ENCODE measurements at places on chromosomes 7 and 10.

- DNase-seq: no peak
Observed at GRCh38 chr7:136342251-136342650, 365.1 kb upstream of the MTPN start.

DNA sequence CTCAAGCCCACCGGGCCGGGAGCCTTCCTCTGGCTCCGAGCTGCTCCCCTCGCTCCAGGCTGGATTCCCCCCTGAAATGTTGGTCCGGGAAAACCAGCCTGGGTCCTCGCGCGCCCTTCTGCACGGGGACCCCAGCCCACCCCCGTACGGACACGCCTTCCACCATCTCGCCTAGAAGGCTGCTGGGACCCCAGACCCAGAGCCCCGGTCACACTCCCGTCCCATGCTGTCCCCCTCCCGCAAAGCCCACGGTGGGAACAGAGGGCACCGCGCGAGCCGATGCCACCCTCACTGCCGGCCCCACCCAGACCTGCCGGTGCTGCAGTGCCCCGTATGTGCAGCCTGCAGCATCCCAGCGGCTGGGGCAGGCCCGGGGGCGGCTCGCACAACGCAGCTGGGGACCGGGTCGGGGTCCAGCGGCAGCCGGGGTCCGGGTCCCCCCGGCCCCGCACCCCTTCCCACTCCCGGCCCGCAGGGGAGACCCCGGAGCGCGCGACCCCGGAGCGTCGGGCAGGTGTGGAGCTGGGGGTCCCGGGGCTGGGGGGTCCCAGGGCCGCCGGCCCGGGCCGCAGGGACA is 871 bp downstream of the SPOCK2 start:
- DNase-seq: peak; percentile 67

GRCh38 chr7:44223362-44224079 is 22.7 kb downstream of the YKT6 start:
- no peak for DNase-seq

DNA sequence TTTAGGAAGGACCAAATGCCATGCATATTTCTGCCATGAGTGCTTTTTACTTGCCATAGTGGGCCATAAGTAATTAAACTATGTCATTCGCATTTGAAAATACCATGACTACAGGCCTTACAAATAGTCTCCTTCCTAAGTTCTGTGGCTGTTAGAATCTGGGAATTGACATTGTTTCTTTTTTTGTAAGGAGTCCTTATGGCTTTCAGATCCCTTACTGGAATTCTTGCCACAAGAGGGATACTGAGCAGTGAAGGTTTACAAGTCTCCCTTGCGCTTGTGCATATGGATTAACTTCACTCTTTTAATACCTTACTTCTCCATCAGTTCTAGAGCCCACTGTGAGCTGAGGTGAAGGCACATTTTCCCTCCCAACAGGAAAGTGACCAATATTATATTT is 166.0 kb downstream of the NRG3 start:
- no peak for DNase-seq

- DNase-seq: no peak
Observed at GRCh38 chr10:13704964-13705363, 118.2 kb downstream of the PRPF18 start.

DNA sequence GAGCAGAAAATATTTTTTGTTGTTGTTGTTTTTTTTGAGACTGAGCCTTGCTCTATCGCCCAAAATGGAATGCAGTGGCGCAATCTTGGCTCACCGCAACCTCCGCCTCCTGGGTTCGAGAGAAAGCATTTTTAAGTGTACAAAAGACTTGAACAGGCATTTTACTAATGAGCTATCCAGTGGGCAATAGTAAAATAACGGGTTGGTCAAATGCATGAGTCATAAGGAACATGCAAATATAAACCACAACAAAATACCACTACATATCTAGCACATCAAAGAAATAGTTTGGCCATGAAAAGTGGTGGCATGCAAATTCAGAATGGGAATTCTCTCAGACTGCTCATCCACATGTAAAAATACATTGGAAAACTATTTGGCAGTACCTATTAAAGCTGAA is 71.7 kb upstream of the TMEM106B start:
- no peak for DNase-seq

GRCh38 chr10:132157101-132157500 is 29.6 kb upstream of the DPYSL4 start:
- DNase-seq: no peak

- DNase-seq: no peak
Observed at GRCh38 chr10:69684020-69684980, 54.3 kb downstream of the FAM241B start.

DNA sequence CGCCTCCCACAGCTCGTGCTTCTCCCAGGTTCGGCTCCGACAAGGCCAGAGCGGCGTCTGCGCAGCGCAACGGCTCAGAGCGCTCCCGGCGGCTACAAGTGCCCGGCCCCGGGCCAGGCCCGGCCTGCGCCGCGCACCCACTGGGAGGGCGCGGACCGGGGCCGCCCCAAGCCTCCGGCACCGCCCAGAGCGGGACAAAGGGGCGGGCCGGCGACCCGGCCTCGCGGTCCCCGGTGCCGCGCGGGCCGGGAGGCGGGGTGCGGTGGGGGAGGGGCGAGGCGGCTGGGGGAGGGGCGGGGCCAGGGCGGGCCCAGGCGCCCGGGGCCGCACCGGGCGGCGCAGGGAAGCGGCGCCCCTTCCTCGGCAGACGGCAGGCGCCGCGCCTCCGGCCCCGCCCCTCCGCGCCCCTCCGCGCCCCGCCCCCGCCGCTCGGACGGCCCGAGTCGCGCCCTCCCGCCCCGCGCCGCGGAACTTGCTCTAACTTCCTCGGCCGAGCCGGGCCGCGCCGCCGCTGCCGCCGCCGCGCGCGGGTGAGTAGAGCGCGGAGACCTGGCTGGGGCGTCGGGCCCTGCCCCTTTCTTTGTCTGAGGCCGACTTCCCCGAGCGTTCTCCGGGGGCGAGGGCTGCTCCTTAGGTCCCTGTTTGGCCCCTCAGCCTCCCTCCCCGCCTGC is at the start of gene TSPAN14:
Gene TSPAN14, plus strand, starts transcription at position 469 of the 671 bp plus-strand sequence. CDS start 34,924 bp downstream, outside the sequence.
- DNase-seq: peak; percentile 97

DNA sequence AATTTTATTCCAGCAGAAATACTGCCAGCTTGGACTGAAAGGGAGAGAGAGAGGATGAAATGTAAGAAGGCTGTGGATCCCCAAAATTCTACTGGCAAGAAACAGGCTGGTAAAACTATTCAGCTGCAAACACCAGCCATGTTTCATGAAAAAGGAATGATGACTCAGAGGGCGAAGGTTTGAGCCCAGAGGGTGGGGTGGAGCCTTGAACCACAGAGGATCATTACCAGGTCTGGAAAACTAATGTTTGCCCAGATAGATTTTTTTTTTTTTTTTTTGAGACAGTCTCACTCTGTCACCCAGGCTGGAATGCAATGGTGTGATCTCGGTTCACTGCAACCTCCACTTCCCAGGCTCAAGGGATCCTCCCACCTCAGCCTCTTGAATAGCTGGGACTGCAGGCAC is 41.7 kb upstream of the NRF1 start:
- DNase-seq: no peak

GRCh38 chr7:26191974-26192479 is 8.5 kb downstream of the HNRNPA2B1 start:
- DNase-seq: no peak

DNA sequence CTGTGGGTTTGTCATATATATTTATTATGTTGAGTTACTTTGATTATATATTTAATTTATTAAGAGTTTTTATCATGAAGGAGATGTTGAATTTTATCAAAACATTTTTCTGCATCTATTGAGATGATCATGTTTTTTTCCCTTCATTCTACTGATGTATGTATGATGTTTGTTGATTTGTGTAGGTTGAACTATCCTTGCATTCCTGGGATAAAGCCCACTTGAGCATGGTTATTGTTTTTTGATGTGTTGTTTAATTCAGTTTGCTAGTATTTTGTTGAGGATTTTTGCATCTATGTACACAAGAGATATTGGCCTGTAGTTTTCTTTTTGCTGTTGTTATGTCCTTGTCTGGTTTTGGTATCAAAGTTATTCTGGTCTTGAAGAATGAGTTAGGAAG is 31.1 kb downstream of the SCART1 start:
- DNase-seq: no peak

DNA sequence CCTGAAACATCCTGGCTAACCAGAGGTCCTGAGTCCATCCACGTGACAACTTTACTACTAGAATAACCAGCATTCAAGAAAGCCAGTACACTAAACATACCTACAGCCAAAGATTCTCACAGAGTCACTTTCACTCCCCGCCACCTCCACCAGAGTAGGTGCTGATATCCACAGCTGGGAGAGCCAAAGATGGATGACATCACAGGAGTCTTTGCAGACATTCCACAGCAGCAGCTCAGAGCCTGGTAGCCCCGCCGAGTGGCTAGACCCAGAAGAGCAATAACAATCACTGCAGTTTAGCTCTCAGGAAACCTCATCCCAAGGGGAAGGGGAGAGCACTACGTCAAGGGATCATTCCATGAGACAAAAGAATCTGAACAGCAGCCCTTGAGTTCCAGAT is 13.5 kb upstream of the ADAM22 start:
- no peak for DNase-seq

- no peak for DNase-seq
Observed at GRCh38 chr10:609868-610545, 79.5 kb downstream of the DIP2C start.

GRCh38 chr7:922334-923107 is 32.0 kb downstream of the ADAP1 start:
- DNase-seq: no peak

- DNase-seq: no peak
Observed at GRCh38 chr7:41401833-41402232, 301.1 kb downstream of the INHBA start.

- no peak for DNase-seq
Observed at GRCh38 chr7:146725520-146725919, 608.9 kb downstream of the CNTNAP2 start.

GRCh38 chr10:22988581-22989360 is 60.9 kb downstream of the ARMC3 start:
- peak; percentile 64 for DNase-seq

DNA sequence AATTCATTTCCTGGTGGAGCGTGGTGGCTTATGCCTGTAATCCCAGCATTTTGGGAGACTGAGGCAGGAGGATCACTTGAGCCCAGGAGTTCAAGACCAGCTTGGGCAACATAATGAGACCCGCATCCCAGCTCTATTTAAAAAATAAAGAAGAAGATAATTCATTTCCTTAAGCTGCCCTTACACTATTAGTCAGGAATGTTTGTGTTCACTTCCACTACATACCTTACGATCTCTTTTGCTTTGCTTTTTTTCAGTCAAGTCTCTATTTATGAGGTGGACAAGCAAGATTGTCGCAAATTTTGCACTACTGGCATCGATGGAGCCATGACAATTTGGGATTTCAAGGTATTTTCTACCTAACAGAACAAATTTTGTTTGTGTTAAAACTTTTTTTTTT is 11.2 kb upstream of the ARPC1B start:
- no peak for DNase-seq

- DNase-seq: peak; percentile 60
Observed at GRCh38 chr7:150356265-150356897, 12.2 kb upstream of the REPIN1 start.

DNA sequence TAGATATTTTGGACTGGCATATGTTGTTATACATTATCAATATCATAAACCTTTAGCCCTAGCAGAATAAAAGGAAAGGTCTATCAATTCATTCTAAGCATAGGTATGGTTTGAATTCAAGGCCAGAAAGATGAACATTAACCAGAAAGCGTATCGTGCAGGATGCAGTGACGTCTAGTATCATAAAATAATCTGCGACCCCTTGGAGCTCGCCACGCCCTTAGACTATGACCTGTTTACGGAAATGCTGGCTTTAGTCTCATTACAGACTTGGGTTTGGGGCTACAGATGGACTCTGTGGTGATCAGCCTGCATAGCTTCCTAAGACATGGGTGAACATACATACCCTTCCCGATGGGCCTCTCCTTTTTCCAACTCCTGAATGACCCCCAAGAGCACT is 21.5 kb downstream of the INSYN2A start:
- DNase-seq: no peak

GRCh38 chr10:62025901-62026879 is 124.7 kb downstream of the ARID5B start:
- no peak for DNase-seq

- DNase-seq: no peak
Observed at GRCh38 chr10:49176310-49177268, 11.6 kb downstream of the TMEM273 start.

DNA sequence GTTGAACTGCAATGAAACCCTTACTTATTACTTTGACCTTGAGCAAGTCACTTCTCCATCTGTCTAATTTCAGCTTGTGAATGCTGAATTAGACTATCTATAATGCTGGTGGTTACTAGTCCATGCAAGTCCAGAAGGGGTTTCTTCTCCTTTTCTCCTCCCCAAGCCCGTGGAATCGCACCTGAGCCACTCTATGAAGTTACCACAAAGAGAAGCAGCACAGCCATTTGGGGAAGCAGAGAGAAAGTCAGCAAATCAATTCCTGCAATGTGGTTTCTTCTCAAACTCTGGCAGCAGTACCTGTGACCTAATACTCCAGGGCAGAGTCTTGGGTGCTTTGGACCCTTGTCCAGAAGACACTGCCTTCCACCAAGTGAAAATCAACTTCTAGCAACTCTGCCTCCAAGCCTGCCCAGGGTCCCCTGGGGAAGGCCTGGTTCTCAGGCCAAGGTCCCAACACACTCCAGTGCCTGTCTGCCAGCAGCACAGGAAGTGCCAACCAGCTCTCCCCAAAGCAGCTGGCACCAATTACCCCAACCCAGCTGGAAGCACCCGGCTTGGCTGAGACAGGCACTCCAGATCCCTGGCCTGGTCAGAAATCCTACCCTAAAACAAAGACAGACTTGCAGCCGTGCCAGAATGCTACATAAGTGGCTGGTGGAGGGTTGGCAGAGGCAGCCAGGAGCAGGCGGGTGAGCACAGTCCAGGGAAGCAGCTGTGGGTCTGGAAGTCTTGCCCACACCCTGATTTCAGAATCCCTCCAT is 200.3 kb downstream of the LSM5 start:
- no peak for DNase-seq

DNA sequence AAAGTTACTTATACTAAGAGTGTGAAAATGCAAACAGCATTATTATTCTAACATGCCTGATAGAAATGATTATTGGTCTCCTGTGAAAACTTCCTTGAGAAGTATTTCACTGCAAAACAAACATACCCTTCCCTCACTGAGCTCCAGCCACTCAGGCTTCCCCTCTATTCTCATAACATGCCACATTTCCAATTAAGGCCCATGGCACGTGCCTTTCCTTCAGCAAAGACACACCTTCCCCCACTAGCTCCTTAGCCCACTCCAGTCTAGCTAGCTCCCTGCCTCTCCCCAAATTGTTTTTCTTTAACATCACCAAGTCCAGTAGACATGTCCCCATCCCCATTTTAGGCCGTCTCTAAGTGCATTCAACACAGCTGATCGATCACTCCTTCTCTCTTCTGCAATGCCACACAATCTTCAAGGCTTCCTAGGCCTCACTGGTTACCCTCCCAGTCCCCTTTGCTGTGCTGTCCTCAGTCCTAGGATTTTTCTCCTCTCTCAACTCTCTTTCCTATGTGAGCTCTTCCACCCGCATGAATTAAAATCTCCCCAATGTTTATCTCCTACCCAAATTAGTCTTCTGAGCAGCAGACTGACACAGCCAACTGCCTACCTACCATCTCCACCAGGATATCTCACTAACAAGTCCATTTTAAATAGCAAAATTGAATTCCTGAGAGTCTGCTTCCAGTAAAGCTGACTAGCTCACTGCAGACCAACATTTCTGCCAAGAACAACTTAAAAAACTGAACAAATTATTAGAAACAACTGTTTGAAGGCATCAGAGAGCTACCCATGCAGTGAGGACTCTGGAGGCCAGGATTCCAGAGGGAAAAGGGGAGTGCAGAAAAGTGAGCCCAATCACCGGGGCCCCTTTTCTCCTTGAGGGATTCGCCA is 11.9 kb downstream of the CYTH3 start:
- DNase-seq: no peak

Data from GM13977 (cell line).